ENCODE measurements at places on chromosomes 7 and 10.

DNA sequence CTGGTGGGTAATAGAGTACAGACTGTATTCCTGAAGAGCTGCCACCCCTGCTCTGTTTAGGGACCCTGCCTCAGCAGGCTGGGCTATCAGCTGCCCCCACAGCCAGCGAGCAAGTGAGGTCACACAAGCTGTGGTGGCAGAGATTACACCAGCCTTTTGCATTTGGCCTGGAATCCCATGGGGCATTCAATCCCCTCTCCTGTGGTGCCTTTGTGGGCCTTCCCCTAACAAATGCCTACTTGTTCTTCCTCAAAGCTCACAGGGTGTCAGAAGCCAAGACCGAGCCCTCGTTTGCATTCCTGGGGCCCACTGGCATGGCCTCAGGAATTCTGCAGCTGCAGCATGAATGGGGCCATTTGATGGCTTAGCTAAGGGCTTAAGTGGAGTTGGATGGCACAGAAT is 212.7 kb upstream of the PHYHIPL start:
- no peak for DNase-seq

GRCh38 chr7:2604608-2605174 is 27.1 kb upstream of the TTYH3 start:
- no peak for DNase-seq

DNA sequence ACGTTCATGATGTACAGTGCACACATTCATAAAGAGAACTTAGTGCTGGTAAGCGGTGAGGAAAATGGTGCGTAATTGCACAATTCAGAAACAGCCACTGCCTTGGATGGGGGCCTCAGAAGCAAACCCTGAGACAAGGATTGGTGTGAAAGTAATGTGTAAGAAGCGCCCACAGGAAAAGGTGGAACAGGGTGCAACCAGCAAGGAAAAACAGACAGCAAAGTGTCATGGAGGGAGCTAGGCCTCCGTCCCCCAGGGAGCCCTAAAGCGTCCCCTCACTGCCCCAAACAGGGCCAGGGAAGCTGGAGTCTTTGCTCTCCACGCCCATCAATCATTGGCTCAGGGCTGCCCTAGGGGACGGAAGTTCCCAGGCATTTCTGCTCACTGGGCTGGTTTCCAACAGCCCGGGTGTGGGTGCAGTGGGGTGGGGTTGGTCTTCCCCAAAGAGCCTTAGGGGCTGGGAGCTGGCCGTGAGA is 9.6 kb upstream of the C10orf105 start:
- DNase-seq = no peak

- DNase-seq = peak; percentile 65
These were observed 236.5 kb downstream of the SKAP2 start for GRCh38 chr7:26627891-26628341.

GRCh38 chr7:31758755-31759154 is 71.7 kb downstream of the PPP1R17 start:
- no peak for DNase-seq

GRCh38 chr7:130397758-130398073 is 17.4 kb downstream of the CPA1 start:
- no peak for DNase-seq

GRCh38 chr7:133491846-133492652 is 239.2 kb downstream of the EXOC4 start:
- DNase-seq = no peak

DNA sequence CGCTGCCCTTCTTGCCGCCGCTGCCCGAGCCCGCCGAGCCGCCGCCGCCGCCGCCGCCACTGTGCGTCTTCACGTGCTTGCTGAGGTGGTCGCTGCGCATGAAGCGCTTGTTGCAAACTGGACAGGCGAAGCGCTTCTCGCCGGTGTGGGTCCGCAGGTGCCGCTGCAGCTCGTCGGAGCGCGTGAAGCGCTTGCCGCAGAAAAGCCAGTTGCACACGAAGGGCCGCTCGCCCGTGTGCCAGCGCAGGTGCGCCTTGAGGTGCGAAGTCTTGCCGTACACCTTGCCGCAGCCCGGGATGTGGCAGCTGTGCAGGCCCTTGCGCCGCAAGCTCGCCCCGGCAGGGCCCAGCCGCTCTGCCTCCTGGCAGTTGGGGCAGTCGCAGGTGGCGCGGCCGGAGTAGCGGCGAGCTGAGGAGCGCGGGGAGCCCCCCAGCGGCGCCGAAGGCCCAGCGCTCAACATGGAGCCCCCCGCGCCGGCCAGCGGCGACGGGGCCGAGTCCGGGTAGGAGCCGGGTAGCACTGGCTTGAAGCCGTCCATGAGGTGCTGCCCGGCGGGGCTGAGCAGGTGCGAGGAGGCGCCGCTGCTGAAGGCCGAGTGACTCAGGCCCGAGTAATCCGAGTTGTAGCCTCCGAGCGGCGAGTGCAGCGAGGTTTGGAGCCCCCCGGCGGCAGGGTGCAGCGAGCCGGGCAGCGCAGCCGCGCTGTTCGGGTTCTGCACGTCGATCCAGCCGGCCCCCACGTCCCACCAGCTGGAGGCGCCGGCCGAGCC is 2.1 kb downstream of the SP8 start:
- peak; percentile 26 for DNase-seq

- DNase-seq = no peak
These were observed 7.0 kb downstream of the RTKN2 start for GRCh38 chr10:62261666-62262065.

DNA sequence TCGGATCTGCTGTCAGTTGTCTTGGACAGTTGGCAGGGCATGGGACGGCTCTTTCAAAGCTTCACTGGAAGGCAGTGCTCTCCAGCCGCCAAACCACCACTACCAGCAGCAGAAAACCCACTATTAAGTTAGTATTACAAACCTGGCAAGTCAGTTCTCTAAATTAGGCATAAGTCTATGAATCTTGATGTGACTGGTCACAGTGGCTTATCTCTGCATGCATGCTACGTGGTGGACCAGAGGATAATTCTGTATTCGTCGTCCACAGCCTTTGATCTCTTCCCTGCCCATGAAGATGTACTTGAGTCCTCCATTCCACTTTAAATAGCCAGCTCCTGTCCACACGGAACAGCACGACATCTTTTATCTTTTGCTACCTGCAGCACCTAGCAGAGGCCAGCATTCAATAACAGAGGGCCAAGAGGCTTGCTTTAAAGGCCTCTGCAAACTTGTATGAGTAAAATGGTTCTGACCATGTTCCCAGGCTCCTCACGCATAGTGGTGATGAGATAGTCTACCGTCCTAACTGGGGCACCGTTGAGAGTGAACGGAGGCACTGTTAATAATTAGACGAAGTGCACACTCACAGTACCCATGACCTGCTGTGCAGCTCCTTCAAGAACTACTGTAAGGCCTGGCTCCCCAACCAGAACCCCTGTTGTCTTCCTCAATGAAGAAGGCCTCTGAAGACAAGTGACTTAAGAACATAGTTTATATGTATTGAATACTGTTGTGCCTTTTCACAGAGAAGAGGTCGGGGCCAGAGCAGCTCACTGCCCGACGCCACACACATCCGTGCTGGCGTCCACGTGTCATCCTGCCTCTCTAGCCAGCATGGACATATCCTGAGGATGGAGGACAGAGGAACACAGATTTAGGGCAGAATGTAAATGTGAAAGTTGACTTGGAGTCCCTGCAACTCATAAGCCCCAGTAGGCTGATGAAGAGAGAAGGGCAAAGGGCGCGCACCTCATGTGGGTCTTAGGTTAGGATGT is 1.0 kb downstream of the GPR146 start:
- no peak for DNase-seq

DNA sequence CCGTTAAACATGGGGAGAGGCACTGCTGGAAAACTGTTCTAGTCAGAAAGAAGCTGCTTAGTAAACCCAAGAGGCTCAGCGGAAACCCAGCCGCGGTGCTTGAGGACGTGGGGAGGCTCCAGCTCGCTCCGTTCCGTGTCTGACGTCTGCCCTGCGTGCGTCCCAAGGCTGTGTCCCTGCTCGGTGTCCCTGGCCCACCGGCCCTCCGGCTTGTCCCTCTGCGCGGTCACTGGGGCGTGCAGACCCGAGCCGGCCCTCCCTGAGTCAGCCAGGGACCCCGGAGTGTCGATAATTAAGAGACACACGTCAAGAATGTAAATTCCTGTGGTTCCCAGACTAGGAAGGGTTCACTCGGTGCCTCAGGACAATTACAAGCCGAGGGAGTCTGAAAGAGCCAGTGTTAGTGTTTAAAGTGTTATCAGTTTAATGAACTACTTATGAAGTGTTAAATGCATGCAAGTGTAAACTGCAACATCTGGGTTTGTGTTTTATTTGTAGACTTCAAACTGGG is 98.9 kb downstream of the WDR11 start:
- DNase-seq = no peak

- DNase-seq = no peak
These were observed 391.8 kb upstream of the ETV1 start for GRCh38 chr7:14381306-14381705.

DNA sequence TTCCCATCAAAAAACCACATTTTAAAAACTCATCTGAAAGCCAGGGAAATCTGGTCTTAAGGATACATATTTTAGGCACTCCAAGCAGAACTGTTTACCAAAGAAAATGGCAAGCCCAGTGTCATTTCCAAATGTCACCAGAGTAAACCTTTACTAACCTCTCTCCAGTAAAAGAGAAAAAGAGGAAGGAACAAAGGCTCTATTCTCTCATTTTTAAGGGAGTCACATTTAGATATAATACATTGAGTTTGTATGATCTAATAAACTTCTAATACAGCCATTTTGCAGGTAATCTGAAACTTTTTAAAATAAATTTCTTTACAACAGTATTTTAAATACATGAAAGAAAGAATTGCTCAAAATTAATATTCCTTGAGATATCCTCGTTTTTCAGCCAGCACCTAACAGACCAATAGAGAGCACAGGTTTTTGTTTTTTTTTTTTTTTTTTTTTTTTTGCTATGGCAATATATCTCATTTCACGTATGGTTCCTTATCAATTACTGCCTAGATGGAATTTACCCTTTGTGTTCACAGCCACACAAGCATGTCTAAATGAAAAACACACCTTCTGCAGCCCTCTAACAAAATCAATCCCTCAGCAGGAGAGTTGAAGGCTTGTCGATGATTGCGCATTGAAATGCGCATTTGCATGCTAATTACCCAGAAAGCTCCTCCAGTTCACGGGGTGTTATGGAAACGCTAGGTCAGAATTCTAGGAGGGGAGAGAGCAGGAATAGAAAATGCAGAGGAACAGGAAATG is 39.8 kb upstream of the MSRB2 start:
- DNase-seq = no peak

DNA sequence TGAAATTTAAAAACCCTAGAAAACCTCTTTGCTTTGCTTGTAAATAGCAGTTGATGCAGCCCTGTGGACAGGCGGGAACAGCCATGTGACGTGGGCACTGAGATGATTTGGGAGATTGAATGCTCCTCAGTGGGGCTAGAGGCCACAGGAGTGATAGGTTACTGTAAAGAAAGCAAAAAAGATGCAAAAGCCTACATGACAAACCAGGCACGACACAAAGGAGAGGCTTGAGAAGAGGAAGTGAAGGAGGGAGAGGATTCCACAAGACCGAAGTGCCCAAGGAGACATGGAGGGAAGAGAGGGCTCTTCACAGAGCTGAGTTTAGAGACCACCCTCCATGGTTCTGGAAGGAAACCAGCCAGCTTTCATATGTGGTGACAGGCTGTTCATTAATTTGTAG is 25.7 kb downstream of the IKZF1 start:
- no peak for DNase-seq

GRCh38 chr10:68096913-68097516 is 12.3 kb upstream of the MYPN start:
- DNase-seq = no peak

GRCh38 chr10:80893256-80893655 is 355.6 kb downstream of the SH2D4B start:
- no peak for DNase-seq

DNA sequence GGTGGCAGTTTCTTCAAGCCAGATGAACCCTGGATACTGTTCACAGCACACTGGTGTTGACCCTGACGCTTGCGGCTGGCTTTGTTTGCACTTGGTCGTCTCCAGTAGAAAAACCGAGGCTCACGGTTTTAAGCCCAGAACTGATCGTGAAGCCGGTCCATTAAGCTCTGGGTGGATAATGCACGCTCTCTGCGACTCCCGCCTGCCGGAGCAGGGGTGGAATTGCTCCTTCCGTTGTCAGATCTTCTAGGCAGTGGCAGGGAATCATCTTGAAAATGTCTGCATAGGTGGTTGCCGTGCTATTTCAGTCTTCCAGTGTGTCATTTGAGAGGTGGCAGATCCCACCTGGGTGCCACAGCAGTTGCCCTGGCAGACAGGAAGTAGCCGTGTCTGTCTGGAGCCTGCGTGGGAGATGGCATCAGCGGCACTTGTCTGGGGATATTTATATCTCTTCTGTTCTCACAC is 35.9 kb upstream of the AP5Z1 start:
- peak; percentile 43 for DNase-seq

- no peak for DNase-seq
These were observed 74.6 kb upstream of the CPXM2 start for GRCh38 chr10:123965973-123966895.

- DNase-seq = no peak
These were observed 333.9 kb downstream of the ADRA2A start for GRCh38 chr10:111410740-111411139.

- no peak for DNase-seq
These were observed 295.8 kb downstream of the CELF2 start for GRCh38 chr10:11313463-11313862.

GRCh38 chr10:89846786-89847185 is 145.4 kb downstream of the KIF20B start:
- no peak for DNase-seq

GRCh38 chr7:3578399-3578798 is 277.3 kb downstream of the SDK1 start:
- no peak for DNase-seq

DNA sequence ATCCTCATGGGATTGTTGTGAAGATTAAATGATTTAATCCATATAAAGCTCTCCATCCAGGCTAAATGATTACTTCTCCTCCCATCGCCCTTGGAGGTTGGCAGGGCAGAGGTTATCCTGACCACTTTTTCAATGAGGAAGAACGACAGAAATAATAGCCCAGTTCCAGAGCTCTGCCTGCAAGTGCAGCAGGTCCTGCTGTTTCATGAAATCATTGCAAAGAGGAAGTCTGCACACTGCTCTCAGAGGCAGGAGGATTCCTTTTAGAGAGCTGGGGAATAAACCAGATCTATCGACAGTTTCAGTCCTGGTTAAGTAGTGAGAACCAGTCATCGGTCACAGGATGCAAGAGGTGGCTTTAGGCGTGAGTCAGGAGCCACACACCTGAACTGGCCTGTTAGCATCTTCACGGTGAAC is 25.0 kb upstream of the CDH23 start:
- DNase-seq = no peak

GRCh38 chr7:134643131-134643530 is 3.5 kb upstream of the BPGM start:
- DNase-seq = no peak

DNA sequence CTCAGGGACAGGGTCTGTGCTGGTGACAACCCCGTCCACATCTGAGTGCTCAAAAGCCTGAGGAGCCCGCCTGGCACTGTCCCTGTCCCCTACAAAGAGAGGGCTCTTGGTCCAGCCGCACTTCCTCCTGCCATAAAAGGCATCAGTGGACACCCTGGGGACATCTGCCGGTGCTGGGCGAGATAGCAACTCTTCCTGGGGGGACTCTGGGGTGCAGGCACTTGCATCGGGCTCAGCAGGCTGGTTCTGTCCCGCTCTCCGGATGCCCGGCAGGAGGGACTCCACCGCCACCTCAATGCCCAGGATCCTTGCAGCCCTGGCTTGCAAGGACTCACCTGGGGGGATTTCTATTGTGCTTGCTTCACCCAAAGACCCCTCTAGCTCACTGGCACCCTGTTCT is 32.8 kb downstream of the JCAD start:
- no peak for DNase-seq
